ENCODE measurements at places on chromosomes 3 and 15.

DNA sequence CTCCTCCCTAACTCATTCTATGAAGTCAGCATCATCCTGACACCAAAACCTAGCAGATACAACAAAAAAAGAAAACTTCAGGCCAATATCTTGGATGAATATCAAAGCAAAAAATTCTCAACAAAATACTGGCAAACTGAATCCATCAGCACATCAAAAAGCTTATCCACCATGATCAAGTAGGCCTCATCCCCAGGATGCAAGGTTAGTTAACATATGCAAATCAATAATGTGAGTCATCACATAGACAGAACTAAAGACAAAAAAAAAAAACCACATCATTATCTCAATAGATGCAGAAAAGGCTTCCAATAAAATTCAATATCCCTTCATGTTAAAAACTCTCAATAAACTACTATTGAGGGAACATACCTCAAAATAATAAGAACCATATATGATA lies 306.8 kb upstream of the TMC3 start:
- DNase-seq = no peak

- DNase-seq = no peak
Observed at GRCh38 chr15:29120593-29121368, 148.8 kb downstream of the NSMCE3 start.

DNA sequence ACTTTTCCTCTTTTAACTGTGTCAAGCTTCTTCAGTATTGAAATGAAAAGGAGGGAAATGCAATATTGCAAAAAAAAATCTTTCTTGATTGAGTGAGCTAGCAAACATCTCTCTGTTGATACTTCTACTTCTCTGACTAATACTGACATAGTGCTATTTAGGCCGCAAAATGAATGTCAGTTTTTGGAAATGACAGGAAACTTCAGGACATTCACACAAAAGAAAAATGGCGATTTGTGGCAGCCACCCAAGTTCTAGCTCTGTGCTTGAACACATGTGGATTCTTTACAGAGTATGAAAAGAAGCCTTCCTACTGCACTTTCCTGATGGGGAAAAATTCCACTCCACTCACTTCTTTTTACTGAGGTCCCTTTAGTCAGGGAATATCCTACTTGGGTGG lies 486.8 kb upstream of the ALCAM start:
- no peak for DNase-seq

DNA sequence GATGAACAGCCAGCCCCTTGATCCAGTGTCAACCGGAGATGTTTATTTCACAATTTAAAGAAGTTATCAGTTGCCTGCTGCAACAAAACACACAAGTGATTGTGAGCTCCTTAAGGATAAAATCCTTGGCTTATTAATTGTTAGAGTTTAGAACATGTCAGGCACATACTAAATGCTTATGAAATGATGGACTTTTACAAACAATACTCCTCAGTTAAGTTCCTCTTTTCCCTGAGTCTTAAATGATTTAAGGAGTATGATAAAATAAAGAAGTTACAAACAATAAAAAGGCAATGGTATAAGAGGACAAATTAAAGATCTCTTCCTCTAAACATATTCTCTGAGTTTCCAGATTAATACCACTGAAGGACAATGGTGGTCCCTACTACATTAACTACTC lies 5.7 kb downstream of the GHSR start:
- no peak for DNase-seq

DNA sequence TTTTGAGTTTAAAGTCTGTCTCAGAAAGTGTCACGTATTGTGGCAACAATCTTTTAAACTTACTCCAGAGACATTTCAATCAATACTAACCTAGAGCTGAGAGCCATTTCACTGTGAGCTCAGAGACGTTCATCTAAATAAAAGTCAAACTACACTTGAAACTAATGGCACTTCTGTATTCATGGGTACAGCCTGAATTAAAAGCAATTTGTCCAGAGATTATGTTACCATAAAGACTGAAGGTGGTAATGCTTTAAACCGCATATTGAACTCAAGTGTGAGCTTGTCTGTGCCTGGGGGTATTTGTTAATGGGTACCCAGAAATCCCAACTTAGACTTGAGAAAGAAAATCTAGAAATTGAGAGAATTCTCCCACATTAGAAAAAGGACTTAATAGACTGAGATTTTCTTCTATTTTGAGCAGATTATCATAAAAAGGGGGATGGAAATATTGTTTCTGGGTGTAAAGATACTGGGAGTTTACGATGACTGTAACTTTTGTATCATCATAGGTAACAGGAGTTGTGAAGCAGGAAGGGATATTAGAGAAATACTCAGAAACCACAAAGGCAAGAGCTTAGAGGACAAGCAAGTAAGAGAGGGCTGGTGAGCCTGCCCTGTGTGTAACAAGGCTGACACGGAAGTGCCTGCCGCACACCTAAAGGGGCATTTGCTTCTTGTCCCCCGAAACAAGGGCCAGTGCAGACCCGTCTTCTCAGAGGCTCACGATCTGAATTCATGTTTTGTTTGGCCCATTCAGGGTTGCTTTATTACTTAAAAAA lies 36.9 kb downstream of the LRIG1 start:
- DNase-seq = no peak

- no peak for DNase-seq
Observed at GRCh38 chr15:62601777-62602545, 436.9 kb upstream of the C2CD4B start.

GRCh38 chr3:183161552-183162336 lies 790 bp downstream of the LAMP3 start:
- no peak for DNase-seq

DNA sequence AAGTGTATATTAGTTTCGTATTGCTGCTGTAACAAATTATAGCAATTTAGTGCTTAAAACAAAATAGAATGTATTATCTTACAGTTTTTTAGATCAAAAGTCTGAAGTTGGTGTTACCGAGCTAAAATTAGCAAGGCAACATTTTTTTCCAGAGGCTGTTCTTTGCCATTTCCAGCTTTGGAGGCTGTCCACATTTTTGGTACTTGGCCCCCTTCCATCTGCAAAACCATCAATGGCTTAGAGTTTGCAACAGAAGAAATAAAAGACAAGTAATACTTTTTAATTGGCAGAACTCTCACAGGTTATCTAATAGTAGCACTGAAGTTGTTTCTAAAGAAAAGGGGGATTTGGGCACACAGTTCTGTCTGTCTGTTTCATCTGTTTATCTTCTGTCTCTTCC lies 1248.5 kb downstream of the ROBO1 start:
- no peak for DNase-seq

- DNase-seq = no peak
Observed at GRCh38 chr3:50184242-50184978, 7.0 kb upstream of the GNAT1 start.

- no peak for DNase-seq
Observed at GRCh38 chr3:62225051-62225450, 148.3 kb downstream of the FEZF2 start.

GRCh38 chr3:138747225-138747624 lies 87.5 kb downstream of the PIK3CB start:
- DNase-seq = no peak

GRCh38 chr3:161314836-161315395 lies 56.4 kb downstream of the SPTSSB start:
- DNase-seq = no peak

DNA sequence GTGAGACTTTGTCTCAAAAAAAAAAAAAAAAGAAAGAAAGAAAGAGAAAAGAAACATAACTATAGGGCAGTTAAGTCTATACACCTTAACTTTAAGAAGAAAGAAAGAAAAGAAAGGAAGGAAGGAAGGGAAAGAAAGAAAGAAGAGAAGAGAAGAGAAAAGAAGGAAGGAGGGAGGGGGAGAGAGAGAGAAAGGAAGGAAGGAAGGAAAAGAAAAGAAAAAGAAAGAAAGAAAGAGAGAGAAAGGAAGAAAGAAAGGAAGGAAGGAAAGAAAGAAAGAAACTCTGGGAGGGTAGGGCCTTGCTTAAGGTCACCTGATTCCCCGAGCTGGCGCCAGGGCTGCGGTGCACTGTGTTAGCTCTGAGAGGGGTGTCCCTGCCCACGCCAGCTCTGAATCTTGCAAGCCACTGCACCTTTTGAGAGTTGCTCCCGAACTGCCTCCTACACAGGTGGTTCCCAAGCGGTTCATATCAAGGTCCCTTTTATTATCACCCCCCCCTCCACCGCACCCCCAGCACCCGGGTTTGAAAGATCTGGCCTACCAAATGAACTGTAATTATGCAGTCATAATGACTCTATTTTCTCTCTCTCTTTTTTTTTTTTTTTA lies 39.2 kb upstream of the VPS8 start:
- no peak for DNase-seq

DNA sequence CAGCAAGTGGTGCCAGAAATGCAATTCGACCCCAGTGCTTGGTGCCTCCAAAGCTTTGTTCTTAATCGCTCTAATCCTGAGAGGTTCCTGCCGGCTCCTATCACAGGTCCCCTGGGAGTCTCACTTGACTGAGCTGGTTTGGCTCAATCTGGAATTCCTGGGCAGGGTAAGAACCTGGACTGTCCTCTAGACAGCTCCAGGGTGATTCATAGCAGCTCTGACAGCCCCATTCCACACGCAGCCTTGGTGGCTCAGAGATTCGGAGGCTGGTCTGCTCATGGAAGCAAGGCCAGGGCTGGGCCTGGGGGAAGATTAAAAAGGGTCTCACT lies 37.9 kb downstream of the MYO5C start:
- no peak for DNase-seq

DNA sequence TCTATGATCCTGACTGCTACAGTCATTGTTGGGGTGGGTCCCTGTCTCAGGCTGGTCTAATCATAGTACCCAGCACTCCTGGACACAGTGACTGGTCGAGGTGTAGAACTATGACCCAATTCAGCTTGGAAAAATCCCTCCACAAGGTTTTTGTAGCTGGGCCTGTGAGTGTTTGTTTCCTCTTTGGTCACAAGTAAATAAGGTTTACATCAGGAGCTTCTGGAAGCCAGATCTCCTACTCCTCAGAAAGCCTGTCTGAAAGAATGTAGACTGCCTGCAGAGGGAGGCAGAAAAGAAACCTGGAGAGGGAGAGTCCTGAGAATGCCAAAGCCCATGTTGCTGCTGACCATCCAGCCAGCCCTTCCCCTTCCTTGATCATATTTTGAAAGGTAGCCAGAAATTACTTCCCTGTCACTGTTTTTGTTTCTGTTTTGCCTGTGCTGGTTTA lies 123.2 kb downstream of the RAP2B start:
- DNase-seq = no peak

GRCh38 chr3:41118461-41119390 lies 80.6 kb upstream of the CTNNB1 start:
- DNase-seq = no peak

GRCh38 chr15:66740802-66741201 lies 38.8 kb downstream of the SMAD6 start:
- peak; percentile 90 for DNase-seq

DNA sequence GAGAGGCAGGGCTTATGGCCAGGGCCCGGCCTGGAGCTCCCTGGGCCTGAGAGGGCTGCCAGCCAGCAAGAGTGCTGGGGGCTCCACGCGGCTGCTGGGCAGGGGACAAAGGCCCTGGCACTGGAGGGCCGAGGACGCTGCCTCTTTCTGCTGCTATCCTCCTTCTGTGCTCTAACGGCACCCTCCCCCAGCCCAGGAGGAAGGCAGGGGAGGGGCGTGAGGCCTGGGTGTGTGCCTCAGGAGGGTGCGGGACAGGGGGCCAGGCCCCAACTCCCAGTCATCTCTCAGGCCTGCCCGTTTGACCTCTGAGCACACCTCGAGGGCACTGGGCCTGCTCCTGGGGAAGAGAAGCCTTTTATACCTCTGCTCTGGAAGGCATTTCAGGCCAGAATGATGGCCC lies 115.5 kb downstream of the ADCY5 start:
- no peak for DNase-seq

- DNase-seq = peak; percentile 4
Observed at GRCh38 chr3:127483902-127484591, 106.5 kb downstream of the TPRA1 start.

DNA sequence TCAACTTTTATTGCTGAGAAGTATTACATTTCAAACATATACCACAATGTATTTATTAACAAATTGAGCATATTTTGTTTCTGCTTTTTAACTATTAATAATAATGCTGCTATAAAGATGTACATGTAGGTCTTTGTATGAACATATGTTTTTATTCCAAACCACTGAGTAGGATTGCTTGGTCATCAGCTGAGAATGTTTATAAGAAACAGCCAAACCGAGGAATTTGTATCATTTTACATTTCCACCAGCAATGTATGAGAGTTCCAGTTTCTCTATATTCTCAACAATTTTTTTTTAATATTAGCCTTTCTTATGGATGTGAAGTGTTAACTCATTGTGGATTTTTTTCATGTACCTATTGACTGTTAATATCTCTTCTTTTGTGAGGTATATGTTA lies 119.5 kb upstream of the MDFIC2 start:
- DNase-seq = no peak

DNA sequence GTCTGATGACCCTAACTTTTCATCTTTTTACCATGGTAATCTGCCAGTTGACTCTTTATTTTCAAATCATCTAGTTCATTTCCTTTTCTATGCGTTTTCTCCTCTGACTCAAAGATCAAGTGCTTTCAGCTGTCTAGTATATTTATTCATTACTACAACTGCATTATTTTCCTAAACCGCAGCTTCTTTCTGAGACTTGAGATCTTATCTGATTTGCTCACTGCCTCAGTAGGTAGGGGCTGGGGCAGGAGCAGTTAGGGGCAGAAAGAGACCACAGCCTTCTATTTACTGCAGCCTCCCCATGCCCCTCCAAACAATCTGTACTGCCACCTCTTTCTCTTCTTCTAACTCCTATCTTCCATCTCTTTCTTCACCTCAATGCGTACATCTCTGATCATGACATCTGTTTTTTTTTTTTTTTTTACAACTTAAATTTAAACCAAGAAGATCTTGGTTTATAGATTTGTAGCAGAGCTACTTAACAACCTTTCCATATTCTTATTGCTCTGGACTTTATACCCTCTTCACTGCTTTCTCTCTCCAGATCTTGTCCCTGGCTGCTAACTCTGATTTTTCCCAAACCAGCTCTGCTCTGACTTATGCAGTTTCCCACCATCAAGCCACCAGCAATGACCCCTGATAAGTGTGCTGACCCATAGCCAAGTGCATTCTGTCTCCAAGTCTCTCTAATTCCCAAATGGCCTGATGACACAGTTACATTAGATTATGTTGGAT lies 52.2 kb downstream of the MOBP start:
- no peak for DNase-seq

GRCh38 chr3:73473181-73473897 lies 151.4 kb downstream of the PDZRN3 start:
- DNase-seq = no peak

Measured in uterus (tissue), 4 donors.